ENCODE measurements at places on chromosomes 3 and 15. TPM values are rescaled to one million over a fixed set of nuclear protein-coding genes. Genes with fewer than 3 reads are reported as not detected.

Gene SLCO2A1
- 1.8 TPM for polyA plus RNA-seq

Gene ATP13A5
- 0.63 TPM for polyA plus RNA-seq

Gene GASK1A
- polyA plus RNA-seq = 4.4 TPM

Gene KIF15
- 9.2 TPM for polyA plus RNA-seq

- no peak for DNase-seq
Measured at GRCh38 chr15:80536716-80537115, 132.5 kb downstream of the ARNT2 start.

Gene DMXL2
- 21.3 TPM for polyA plus RNA-seq

DNA sequence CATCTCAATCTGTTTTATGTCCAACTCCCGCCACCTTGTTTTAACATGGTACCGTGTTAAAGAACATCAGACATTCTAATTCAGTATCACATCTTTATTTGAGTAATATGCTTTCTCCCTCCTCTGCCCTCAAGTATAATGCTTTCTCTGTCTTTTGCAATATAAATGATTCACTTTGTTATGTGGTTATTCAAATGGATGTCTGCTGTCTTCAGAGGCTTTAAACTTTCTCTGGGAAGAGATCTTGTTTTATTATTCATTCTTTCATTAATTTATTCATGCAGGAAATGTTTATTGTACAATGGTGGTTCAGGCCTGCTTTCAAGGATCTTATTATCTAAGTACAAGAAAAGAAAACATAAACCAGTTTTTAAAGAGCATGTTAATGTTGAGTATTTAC, 57.1 kb downstream of the RAP2B start:
- DNase-seq = no peak

DNA sequence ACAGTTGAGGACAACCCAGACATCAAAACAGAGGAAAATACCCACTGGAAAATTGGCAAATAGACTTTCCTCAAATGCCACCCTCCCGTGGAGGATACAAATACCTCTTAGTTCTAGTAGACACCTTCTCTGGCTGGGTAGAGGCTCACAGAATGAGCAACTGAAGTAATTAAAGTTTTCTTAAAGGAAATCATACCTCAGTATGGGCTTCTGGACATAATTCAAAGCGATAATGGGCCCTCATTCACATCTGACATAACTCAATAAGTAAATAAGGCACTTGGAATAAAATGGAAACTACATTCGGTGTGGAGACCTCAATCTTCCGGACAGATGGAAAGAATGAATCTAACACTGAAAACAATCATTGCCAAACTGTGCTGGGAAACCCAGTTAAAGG, 115.2 kb upstream of the PLCL2 start:
- no peak for DNase-seq

Gene SPINK8
- not detected for polyA plus RNA-seq

Gene OSBPL10
- polyA plus RNA-seq = 6.8 TPM

Gene IL12A
- 0.58 TPM for polyA plus RNA-seq

Gene P2RY1
- 4.8 TPM for polyA plus RNA-seq

DNA sequence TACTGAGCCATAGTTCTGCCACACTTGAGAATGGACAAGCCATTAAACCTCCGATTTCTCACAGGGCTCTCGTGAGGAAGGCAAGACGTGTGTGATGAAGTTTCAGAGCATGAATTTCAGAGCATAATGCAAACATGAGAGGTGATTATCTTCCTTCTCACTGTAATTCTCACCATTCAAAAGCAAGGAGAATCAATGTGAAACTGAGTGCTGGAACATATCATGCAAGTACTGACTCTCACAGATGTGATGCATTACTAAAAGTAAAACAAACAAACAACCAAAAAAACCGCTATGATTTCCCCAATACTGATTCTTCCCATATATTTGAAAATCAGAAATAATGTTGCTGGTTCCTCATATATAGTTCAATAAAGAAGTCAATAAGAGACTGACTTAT, 23.7 kb downstream of the P3H2 start:
- no peak for DNase-seq

Gene ALCAM
- 9.0 TPM for polyA plus RNA-seq

Gene TLR9
- polyA plus RNA-seq = 0.44 TPM

Gene GRK7
- polyA plus RNA-seq = 0.10 TPM

GRCh38 chr15:58553365-58553918, 121.7 kb downstream of the LIPC start:
- no peak for DNase-seq

Gene TEX55
- not detected for polyA plus RNA-seq

DNA sequence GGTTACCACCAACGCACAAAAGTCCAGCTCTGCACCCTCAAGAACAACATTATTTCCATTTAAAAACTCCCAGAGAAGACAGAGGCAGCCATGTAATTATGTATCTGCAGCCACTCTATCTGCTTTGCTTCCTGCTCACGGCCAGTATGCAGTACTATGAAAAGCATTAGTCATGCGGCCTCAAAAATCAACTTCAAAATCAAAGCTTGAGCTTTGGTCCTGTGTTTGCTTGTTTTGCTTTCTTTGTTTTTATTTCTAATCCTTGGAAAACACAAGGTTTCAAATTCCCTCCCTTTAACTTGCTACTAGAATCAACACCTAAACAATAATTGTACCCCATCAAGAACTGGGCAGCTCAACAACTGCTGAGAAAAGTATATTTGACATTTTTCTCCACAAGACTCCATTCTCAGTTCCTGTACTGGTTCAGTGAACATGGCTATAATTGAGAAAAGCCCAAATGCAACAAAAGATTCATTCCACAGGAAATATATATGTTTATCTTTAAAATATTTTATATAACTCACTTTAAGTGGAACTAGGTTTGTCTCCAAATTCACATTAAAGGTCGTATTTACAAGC, 37.6 kb downstream of the GBE1 start:
- DNase-seq = no peak

DNA sequence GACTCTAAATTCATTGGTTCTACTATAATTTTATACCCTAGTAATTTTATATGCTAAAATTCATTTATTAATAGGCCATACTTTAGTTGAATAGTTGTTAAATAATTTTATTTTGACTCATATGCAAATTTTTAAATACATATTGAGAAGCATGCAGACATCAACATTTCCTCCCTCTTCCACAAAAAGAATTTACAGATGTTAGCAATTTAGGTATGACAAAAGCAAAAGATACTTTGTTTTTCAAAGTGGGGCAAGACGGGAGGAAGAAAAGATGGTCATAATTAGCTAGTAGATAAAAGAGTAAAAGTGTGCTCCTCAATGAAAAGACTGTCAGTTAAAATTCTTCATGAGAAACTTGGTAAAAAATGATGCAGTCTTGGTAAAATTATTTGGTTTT, 148.9 kb upstream of the TSPAN3 start:
- no peak for DNase-seq

DNA sequence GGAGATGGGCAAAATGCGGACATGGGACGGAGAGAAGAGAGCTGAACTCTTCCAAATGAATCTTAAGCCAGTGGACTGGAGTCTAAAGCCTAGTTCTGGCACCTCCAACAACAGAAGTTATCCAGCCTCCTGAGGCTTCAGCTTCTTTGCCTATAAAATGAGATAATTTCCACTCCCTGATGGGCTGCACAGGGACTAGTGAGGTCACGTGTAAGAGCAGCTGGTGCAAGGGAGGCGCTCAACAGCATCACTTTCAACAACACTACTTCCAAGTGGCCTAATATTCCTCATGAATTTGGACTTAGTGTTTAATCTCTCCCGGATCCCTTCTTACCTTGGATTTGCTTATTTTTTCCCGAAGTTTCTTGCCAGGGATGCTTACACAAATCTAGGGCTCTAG, 8.7 kb downstream of the CXCR6 start:
- no peak for DNase-seq

- no peak for DNase-seq
Measured at GRCh38 chr3:42202217-42202865, 63.6 kb downstream of the CCK start.

GRCh38 chr3:115217292-115217677, 70.2 kb upstream of the ZBTB20 start:
- DNase-seq = no peak

DNA sequence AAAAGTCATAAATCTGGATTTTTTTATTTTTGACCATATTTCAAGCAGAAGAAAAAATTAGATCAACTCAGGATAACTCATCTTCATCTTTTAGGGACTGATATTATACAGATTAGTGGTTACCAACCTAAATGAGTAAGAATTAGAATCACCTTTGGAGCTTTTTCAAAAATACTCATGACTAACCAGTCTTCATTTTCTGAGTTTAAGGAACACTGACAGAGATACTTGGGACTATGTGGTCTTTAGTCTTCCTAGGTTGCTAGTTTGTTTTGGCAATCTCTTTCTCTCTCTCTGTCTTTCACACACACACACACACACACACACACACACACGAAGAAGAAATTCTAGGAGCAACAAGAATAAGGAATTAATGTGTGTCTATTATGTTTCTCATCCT, 50.1 kb downstream of the TMOD3 start:
- no peak for DNase-seq

Gene C2CD4A
- polyA plus RNA-seq = 0.04 TPM

DNA sequence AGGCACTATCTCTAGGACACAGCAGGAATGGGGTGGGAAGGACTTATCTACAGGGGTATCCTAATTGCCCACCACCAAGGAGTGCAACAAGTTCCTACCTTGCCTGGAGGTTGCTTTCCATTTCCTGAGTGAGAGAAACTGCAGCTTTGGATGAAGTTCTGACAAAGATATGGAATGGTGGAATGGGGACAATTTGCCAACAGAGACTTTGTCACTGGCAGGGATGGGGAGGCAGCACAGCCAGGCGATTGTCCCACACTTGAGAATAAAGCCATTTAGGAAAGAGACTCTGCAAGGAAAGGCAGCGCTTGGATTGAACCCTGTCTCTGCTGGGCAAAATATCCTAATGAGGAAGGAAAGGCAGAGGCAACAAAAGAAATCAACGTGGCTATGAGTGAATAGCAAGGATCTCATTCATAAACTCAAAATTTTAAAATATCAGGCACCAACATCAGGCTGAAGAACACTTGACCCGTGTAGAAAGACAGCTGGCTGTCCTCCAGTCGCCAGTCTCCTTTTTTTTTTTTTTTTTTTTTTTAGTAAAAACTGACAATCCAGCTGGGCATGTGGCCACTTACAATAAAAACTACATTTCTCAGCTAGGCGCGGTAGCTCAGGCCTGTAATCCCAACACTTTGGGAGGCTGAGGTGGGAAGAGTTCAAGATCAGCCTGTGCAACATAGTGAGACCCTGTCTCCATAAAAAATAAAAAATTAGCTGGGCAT, 31.6 kb upstream of the PDE8A start:
- DNase-seq = no peak
